ENCODE measurements at places on chromosomes 5 and 9.
A peak's percentile ranks its signal among the peaks of the same experiment; 100 is the strongest.

DNA sequence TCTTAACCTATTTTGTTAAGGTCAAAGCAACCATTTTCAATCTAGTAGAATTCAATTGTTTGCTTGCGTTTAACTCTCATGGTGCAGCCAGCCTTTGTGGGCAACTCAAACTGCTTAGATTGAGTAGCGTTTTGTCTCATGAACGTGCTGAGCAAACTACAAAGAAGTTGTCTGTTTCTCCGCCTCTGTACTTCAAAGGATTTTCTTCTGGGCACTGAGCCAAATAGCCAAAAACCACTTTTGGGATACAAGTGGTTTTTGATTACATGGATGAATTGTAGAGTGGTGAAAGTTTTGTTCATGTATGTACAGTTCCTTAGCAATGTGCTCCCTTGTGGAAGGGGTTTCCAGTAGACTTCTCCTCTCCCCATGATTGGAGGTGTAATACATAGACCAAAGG is 122.9 kb downstream of the CFAP90 start:
- no peak for DNase-seq

DNA sequence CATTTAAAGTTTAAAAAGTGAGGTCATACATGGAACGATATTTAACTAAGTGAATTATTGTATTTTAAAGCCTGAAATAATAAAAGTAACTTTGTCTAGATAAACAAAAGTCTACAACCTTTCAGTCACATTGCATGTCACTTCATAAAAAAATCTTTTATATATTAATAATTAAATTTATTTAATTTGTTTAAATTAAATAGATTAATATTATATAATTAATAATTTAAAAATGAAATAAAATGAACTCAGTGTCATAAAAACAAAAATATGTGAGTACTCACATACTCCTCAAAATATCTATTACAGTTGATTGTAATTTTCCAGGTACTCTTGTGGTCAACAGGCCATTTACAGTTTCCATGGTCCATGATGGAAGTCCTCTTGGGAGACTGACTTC is 11.2 kb downstream of the GABRG2 start:
- DNase-seq = no peak

GRCh38 chr9:19488721-19489120 is 79.9 kb downstream of the ACER2 start:
- no peak for DNase-seq

DNA sequence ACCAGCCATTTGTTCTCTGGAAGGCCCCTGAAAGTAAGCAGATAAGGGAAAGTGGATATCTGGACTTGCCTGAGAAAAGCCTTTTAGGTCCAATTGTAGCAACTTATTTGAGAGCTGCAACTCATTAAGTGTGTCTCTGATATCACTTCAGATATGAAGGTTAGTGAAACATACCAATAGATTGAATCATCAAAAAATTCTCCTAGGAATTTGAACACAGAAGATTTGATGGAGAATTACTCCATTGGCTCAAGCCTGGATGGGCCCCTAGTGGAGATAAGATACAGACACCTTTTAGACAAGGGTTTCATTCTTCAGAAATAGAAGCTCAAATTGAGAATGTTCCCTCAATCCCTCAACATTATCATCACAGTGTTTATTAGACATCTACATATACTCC is 356.7 kb downstream of the NDUFS4 start:
- DNase-seq = no peak

GRCh38 chr5:135423846-135424168 is 23.3 kb downstream of the DCANP1 start:
- no peak for DNase-seq

DNA sequence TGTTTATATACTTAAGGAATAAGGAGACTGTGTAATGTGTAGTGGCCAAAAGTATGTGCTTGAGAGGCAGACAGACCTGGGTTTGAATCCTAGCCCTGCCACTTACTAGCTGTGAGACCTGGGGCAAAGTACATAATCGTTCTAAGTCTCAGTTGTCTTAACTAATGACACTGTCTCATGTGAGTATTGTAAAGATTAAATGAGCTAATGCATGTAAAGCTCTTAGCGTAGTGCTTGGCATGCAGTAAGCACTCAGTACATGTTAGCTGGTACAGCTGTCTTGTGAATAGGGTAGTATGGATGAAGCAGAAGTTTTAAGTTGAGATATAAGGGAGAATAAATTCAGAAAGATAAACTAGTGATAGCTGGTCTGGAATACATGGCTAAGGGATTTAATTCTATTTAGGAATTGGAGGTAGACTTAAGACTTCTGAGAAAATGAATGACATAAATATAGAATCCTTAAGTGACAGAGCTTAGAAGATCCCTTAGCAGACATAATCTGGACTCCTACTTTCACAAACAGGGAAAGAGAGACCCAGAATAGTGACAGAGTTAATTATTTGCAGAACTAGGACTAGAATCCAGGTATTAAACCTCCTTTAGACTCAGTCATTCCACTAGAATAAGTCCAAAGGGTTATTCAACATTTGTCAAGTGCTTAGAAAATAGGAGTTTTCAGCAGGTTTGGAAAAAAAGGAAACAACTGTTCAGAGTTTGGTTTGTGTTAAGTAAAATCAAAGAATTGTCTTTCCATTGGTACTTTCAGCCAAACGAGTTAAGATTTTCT is 13.1 kb downstream of the GPR21 start:
- DNase-seq = no peak

GRCh38 chr9:6473151-6473550 is 60.2 kb downstream of the UHRF2 start:
- no peak for DNase-seq

DNA sequence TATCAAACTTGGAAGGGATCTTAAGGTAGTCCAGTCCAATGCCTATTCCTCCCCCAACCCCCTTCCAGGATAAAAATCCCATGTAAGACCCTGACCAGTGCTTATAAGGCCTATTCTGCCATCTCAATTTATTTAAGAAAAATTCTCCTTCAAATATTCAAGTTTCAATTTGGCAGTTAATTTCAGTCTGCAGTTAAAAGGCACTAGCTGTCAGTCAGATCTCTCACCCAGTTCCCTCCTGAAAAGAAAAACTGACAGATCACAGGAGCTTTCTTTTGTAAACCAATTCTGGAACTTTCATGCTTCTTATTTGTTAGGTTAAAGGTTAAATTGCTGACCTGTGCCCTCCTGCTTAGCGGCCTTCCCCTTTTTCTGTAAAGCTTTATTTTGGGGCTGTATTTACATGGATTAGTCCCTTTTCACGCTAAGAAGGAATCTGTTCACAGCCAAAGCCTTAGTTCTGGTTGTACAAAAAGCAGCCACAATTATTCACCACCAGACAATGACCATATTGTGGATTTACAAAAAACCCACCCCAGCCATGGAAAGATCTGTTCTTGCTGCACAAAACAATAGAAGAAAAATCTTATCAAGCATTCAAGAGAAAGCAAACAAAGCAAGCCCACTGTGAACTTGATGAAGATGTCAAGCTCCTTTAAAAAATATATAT is 68.7 kb downstream of the DENND1A start:
- DNase-seq = no peak

DNA sequence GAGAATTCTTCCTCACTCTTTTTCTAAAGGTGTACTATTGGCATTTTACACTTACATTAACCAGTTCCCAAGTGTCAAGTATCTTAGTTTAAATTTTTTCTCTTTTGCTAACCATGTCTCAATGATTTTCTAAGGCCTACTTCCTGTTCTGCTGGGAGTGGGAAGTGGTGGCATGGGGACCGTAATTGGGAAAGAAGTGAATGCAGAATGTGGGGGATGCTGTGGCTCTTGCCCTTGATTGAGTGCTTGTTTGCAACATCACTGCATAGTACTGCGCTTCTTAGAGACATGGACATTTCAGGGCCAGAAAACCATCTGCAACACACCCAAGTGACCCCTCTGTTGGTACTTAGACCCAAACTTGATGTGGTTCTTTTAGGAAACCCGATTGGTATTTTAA is 32.8 kb downstream of the MRRF start:
- DNase-seq = no peak

GRCh38 chr9:91775011-91775707 is 174.9 kb downstream of the ROR2 start:
- peak; percentile 40 for DNase-seq

GRCh38 chr9:127814619-127815511 is 12.2 kb downstream of the FPGS start:
- DNase-seq = no peak

- DNase-seq = no peak
These were observed 528.6 kb upstream of the PTPRD start for GRCh38 chr9:11141357-11141756.

- DNase-seq = no peak
These were observed 163.4 kb upstream of the CLINT1 start for GRCh38 chr5:158022393-158022792.

DNA sequence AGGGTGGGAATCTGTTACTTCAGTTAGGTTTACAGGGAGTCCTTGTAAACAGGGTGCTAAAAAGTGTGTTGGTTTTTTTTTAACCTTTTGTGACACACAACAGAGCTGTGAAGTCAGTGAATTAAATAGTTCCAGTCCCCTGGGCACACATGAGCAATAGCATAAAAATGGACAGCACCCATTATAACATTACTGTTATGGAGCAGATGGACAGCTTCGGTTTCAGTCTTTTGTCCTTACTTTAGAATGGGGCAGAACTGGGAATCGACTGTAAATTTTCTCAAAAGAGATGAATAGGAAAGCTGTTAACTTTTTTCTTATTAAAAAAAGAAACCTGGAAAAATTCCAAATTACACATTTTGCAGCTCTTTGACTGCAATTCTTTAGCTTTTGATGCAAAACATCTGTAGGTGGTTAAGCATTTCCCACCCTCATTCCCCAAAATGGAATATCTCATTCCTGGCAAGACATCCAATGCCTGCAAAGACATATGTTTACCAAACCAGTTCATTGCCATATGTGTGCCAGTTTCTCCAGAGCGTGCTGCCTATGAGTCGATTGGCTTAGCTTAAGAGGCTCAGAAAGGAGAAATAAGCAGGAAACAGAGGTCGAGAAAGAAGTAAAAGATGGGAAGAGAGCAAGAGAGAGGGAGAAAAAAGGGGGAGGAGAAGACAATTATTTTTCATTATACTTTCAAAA is 212.3 kb upstream of the TMEM161B start:
- DNase-seq = no peak

GRCh38 chr5:123517476-123517875 is 5.5 kb downstream of the CSNK1G3 start:
- no peak for DNase-seq

GRCh38 chr9:129938291-129938979 is 103.2 kb downstream of the USP20 start:
- DNase-seq = no peak

GRCh38 chr5:156824800-156825199 is 25.3 kb upstream of the PPP1R2B start:
- no peak for DNase-seq

- DNase-seq = no peak
These were observed 239.6 kb downstream of the KDM4C start for GRCh38 chr9:6997330-6997729.

GRCh38 chr5:124841829-124842712 is 95.6 kb upstream of the ZNF608 start:
- no peak for DNase-seq

- DNase-seq = no peak
These were observed 192.1 kb downstream of the TSSK1B start for GRCh38 chr5:113242481-113243348.

DNA sequence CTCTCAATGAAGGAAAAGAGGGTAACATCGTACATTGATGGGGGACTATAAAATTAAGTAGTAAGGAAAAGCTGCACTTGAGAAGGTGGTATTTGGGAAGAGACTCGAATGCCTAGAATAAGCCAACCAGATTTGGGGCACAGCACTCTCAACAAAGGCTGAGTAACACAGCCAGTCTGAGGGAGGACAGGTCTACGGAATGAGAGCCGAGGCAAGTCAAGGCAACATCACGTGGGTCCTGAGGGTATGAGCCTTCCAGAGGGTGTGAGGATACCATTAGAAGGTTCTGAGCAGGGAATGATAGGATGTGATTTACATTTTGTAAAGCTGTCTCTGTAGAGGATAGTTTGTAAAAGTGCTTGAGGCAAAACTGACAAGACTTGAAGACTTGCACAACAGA is 434.1 kb downstream of the RAB3C start:
- DNase-seq = no peak

DNA sequence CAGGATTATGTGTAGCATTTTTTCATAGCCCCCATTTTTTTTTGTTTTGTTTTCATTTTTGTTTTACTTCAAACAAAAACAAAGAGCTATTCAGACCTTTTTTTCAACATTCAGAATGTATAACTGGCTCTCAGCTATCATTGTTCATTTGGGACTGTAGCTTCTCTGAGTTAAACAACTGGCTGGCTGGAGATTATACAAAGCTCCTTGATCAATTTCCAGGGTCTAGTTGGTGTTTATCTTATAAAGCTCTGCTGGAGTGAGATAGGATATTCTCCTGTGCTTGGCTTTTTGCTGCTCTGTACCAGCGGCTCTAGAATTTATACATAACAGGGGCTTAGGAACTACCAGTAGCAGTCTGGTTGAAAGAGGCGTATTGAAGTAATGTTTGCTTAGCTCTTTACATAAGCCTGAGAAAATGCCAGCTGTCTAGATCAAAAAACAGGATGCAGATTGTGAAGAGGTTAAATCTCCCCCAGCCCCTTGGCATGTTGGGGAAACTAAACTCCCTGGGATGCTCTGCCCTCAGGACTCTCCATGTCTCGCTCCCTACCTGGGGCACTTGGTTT is 15.2 kb downstream of the GARNL3 start:
- DNase-seq = no peak

DNA sequence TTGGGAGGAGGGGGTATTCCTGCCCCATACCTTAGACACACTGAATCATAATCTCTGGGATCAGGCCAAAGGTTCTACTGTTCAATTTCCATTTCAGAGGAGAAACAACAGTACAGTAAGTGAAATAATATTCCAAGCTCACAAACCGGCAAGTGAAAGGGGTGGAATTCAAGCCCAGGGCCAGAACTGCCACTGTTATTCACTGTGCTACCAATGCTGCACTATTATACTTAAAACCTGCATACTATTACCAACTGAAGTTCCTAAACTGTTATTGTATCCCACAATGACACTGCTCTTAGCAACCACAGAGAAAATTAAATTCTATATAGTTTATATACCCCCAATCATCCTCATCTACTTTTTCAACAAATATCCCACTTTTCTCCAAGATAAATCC is 24.6 kb downstream of the SSBP2 start:
- no peak for DNase-seq

- DNase-seq = no peak
These were observed 167.9 kb downstream of the HTR1A start for GRCh38 chr5:63794296-63794695.

DNA sequence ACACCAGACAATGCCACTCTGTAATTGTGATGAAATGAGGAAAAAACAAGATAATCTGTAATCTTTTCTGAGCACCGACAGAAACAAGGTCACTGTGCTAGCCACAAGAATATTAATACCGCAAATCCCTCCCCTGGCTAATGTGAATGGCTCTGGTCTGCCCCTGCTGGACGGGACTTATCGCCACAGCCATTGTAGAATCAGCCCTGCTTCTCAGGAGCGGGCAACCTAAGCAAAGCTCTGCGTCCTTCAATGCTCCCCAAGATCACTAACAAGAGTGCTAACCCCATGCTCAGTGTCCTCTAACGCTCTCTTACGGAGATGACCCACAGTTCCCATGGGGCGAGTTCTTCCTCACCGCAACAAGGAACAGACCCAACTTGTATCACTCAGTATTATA is 42.7 kb downstream of the OR2V1 start:
- no peak for DNase-seq

Data from stimulated activated CD4-positive, alpha-beta T cell treated with anti-CD3 and anti-CD28 coated beads, Interleukin-4, amount 100 ng/mL, for 4 hours (primary cell).